OCI-M1 (cell line): ENCODE measurements at places on chromosomes 5 and 9.

DNA sequence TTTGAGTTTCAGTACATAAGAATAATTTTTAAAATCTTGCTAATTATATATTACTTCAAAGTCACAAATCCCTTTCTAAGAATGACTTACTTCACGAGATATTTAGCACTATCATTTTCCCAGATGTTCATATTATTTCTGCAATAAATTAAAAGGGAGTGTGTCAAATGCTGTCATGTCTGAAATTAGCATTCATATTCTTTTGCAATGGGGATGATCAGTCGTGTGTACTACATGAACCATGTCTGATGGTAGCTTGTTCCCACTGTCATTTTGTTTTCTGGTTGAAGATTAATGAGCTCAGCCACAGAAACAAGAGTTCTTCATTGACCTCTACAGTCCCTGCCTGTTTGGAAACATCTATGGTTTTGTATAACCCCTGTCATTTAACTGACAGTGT is 30.1 kb downstream of the OTULINL start:
- DNase-seq: no peak

DNA sequence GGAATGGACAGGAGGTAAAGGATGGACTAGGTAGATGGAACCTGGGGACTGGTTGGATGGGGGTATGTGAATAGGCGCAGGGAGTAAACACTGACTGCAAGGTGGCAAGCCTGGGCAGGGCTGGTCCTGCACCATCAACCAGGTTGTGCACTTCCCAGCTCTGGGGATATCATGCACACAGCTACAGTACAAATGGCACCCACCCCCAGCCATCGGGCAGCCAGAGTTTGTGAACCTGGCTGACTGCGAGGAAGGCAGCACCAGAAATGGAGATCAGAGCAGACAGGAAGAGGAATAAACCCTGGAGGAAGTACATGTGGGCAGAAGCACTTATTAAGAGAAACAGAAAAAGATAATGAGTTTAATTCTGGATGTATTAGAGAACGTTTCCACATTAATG is 229.1 kb downstream of the ESM1 start:
- DNase-seq: no peak

DNA sequence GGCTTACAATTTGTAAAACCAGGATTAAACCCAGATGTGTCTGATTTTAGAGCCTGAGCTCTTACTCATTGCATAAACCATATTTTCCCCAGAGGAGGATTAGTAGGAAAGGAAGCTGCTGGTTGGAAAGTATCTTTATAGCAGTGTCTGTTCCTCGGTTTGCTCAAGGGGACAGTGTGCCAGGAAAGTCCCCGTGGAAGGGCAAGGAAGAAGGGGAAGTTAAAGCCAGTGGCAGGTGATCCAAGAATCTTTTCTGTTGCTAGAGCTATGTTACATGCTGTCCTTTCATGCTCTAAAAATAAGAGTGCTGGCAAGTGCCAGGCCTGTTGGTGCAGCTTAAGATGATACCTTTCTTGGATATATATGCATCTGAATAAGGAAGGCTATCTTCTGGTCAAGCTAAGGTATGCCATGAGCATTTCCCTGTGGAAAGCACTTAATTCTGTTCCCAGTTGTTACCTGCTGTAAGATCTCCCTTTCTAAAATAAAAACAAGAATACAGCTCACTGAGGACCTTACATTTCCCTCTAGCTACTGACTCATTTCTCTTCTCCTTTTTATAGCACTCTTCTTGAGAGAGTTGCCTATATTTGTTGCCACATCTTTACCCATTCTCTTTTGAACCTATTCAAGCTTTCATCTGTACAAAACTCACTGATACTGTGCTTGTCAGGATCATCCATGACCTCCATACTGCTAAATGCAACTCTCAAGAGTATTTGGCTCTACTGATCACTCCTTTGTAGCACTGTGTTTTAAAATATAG is 8.0 kb downstream of the PDCD1LG2 start:
- no peak for DNase-seq

- DNase-seq: no peak
Measured at GRCh38 chr9:107960916-107961315, 471.3 kb upstream of the KLF4 start.

DNA sequence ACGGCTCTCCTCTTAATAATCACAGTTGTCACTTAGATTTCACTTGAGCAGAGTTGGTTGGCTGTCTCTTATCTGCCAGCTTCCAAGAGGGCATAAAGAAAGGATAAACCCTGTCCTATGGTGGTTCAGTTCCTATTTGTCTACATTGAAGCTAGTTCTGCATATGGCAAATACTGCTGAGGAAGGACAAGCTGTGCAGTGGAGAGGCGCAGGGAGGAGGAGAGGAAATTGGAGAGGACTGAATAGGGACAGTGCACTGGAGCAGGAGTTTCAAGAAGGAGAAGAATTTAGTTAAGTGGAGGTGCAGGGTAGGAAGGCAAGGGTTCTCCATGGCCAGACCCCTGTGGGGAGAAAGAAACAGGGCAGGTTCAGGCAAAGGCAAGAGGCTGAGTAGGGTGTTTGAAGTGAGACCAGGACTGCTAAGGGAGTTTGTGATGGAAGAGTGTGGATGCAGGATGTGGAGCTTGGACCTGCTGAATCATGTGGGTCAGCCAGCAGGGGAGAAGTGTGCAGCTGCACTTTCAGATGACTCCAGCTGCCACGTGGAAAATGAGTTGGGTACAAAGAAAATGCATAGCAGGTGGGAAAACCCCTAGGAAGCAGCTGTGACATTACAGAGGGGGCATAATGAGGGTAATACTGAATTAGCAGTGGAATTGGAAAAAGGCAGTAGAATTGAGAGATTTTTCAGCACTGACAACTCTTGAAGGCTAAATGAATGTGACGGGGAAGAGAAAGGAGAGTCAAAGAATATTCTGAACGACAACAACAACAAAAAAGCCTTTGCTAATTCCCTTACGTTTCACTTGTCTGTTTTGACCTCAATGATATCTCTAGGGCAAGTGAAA is 66.8 kb downstream of the MAMDC2 start:
- DNase-seq: no peak

DNA sequence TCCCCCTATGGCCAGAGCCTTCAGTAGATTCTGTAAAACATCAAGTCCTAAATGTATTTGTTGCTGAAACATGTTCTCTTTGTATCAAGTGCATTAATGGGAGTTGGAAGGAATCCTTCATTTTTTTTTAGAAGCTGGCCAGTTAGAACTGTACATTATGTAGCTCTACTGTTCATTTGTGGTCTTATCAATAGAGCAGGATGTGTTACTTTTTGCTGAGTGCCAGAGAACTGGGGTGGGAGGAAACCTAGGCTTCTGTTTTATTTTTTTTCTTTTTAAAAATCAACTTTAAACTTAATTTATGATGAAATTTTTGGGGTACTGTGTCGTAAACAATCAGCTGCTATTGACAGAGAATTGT is 5.1 kb downstream of the PIP5K1B start:
- peak; percentile 52 for DNase-seq

DNA sequence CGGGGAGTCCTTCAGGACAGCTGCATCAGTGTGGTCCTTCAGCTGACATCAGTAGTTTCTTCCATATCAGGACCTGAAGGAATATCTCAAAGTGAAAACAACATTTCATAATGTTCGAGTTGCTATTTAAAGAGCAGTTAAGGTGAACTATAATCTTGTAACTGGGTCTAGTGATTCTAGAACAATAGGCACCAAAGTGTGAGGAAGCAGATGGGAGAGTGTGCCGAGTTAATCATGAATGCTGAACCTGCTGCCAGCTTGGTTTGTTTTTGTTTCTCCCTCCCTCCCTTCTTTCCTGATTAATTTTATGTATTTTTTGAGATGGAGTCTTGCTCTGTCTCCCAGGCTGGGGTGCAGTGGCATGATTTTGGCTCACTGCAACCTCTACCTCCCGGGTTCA is 3.6 kb upstream of the PTGR1 start:
- no peak for DNase-seq

- DNase-seq: no peak
Measured at GRCh38 chr9:19812194-19812593, 23.4 kb upstream of the SLC24A2 start.

DNA sequence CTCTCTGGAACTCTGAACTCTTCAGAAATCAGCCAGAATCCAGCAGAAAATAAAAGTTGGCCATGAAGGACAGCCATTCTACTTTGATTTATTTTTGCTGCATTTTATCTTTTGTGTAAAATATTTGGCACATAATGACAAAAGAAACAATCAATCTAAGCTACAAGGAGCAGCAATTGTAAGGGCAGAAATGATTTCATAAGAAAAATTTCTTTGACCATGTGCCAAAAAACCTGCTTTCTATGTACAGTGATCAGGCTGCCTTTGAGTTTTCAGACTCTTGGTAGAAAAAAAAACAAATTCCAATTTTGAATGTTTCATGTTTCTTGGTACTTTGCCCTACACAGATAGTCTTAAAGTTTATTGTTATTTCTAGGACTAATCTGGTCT is 69.8 kb upstream of the SLC1A3 start:
- no peak for DNase-seq

- DNase-seq: no peak
Measured at GRCh38 chr5:125411071-125411743, 664.8 kb upstream of the ZNF608 start.

GRCh38 chr5:133111299-133111698 is 59.5 kb downstream of the HSPA4 start:
- DNase-seq: peak; percentile 86

DNA sequence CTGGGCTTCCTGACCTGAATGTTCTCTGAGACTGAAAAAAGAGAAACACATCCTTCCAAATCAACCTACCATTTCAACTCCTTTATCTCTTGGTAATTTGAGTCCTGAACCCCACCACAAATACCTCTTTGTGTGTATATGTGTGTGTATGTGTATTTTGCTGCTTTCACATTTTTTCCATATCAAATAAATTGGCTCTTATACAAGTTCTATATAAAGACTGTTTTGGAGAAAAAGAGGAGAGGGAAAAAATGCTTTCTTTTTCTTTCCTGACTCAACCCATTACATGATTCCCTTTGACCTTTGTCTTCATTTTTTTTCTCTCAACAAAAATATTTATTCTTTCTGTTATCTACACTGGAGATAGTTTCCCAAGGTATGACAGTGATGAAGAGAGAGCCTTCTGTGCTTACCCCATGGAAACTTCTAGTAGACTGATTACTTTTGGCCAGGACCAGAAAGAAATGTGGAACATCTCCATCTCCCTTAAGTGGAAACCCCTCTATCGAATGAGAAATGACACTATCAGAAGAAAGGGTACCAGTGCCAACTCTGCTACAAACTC is 85.3 kb downstream of the PAPPA start:
- no peak for DNase-seq

GRCh38 chr5:64873441-64873840 is 104.7 kb downstream of the CWC27 start:
- DNase-seq: no peak

GRCh38 chr9:38033941-38034340 is 35.1 kb downstream of the SHB start:
- DNase-seq: peak; percentile 22

GRCh38 chr5:55319491-55319890 is 11.7 kb downstream of the MTREX start:
- no peak for DNase-seq

DNA sequence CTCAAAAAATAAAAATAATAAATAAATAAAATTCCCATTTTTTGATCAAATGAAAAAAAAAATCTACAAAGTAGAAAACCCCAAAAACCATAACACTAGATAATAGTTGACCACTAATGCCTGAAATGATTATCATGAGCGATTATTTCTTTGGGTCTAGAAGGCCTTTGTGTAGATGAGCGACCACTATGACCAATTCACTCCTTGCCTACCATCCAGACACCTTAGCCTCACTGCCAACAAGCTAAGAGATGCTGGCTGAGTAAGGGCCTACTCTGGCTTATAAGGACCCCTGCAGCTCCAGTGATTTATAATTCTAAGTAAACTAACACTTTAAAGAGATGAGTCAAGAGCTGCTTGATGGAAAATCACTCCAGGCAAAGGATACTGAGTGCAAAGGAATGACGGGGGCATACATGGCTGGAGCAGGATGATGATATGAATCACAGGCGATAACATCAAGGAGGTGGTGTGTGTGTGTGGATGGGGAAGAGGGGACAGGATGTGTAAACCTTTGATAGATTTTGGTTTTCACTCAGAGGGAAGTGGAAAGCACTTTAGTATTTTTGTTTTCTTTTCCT is 4.8 kb upstream of the F2RL1 start:
- DNase-seq: no peak

- no peak for DNase-seq
Measured at GRCh38 chr5:36457511-36458270, 148.7 kb upstream of the SLC1A3 start.

DNA sequence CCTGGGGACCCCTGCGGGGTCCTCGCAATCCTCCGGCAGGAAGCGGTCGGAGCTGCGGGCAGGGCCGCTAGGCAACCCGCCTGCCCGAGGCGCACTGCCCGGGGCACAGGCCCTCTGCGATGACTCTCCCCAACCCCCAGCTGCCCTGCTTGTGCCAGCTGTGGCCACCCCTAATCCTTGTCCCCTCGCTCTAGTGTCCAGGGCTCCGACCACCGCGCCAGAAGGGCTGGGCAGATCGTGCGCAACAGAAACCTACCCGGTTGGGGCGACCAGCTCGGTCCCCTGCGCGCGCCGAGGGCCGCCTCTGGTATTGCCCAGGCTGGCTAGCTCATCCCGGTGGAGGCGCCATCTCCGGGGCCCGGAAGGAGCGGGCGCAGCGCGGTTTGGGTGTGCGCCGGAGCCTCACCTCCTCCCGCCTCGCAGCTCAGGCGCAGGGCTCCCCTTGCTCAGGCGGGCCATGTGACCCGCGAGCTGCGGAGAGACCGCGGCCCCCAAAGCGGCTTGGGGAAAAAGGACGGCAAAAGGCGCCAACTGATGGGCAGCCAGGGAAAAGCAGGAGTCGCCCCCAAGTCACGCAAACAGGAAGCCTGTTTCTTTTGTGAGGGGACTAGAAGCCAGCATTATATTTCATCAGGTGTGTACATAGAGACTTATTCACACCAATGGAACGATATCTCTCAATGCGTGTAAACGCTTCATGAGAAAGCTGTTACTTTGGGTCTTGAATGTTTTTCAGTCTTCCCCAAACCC is 46.8 kb upstream of the RNF20 start:
- DNase-seq: peak; percentile 89

DNA sequence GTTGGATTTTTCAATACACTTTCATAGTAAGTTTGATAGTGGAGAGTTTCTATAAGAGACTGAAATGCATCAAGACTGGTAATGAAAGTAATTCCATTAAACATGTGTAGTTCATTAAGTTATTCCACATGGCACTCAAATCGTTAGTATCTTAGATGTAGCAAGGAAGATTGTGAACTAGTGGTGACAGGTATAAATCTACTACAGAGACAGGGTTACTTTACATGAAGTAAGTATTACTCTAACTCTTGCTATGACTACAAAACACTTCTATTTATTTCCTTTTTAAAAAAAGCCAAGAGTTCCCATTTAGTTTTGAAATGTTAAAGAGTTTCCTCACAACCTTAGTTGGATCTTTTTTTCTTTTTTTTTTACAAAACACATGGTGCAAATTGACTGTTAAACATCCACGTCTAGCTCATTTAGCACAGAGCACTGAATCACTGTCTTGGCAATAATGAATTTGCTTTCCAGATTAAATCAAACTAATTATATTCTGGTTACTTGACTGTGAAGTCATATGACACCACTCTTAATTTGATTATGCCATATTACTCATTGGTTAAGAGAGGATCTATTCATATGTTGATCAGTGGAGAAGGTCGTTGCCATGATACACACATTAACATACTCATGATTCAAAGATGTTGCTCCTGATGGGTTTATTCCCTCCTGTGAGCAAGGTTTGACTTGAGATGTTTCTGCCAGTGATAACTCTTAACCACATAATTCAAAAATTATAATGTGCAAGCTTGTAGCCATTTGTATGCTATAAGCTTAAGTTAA is 644.8 kb downstream of the EFNA5 start:
- DNase-seq: no peak

- peak; percentile 80 for DNase-seq
Measured at GRCh38 chr9:128124873-128125579, 2.5 kb downstream of the PTGES2 start.

GRCh38 chr5:97998941-97999340 is 774.5 kb upstream of the RGMB start:
- no peak for DNase-seq
